ENCODE measurements at places on chromosomes 11 and 22. TPM values are rescaled to one million over a fixed set of nuclear protein-coding genes. Genes with fewer than 3 reads are reported as not detected.

TRIM44 gene
- 35.0 TPM for total RNA-seq

OR8A1 gene
- total RNA-seq: not detected

- DNase-seq: no peak
Observed at GRCh38 chr11:83172551-83172950, 15.6 kb downstream of the PCF11 start.

DNA sequence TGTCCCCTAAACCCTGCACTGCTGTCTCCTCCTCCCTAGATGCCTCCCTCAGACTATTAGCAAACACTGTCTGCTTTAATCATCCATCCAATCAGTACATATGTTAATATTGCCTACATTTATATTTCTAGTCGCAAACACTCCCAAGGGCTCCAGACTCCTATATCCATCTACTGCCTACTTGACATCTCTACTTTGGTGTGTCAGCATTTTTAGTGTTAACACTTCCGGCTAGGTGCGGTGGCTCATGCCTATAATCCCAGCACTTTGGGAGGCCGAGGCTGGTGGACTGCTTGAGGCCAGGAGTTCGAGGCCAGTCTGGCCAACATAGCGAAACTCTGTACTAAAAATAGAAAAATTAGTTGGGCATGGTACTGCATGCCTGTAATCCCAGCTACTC, 5.5 kb upstream of the THOC5 start:
- no peak for DNase-seq

DNA sequence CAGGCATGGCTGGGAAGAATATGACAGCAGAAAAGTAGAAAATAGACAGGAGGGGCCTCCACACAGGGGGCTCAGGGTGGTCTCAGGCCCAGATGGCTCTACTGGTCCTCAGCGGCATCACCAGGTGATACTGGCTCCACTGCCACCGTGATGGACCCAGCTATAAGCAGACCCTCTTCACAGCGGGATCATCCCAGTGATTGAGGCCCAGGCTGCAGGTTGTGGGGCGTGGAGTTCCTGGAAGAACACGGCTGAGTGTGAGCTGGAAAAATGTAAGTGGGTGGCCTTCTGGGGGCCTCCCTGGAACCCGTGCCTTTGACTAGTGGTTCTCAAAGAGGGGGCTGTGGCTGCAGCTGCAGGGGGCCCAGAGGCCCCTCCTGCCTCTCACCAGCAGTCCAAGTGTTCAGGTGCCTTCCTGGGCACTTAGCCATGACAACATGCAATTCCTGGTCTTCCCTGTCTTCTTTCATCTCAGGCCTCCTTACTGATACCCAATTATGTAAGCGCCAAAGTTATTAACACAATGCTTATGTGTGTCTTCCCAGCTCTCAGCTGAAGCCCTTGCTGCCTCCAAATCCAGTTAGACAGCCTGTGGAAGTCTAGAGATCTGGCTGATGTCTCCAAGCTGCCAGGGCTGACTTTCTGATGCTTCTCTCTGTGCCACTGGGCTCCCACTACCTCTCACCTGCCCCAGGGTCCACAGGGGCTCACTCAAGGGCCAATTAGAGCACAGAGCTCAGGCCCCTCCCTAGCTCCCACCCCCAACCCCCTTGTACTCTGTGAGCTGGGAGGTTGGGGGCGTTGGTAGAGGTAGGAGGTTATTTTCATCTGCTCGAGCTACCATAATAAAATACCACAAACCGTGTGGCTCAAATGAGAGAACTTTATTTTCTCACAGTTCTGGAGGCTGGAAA, 110.1 kb upstream of the LMO1 start:
- DNase-seq: no peak

DNA sequence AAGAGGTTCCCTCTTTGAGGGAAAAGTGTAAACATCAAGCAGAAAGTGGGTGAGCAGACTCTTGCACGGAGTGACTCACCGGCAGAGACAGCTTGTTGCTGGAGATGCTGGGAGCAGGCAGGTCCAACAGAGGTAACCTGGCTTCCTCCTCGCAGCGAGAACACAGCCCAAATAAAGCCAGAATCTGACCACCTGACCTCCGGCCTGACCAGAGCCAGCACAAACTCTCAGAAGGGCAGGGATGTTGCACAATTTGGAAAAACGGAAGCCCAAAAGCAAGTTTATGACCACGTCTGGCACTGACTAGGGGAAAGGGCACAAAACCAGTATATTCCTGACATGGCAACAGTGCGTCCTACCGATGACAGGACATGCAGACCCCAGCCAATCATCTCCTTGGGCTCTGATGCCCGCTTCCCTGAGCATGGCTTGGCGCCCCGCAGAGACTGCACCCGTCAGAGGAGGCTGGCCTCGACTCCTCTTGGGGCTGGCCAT, 5.4 kb downstream of the SMCO4 start:
- DNase-seq: no peak

- no peak for DNase-seq
Observed at GRCh38 chr22:29816128-29816527, 21.9 kb downstream of the ASCC2 start.

GRCh38 chr11:104728927-104729326, 169.3 kb downstream of the CASP12 start:
- DNase-seq: no peak

DNA sequence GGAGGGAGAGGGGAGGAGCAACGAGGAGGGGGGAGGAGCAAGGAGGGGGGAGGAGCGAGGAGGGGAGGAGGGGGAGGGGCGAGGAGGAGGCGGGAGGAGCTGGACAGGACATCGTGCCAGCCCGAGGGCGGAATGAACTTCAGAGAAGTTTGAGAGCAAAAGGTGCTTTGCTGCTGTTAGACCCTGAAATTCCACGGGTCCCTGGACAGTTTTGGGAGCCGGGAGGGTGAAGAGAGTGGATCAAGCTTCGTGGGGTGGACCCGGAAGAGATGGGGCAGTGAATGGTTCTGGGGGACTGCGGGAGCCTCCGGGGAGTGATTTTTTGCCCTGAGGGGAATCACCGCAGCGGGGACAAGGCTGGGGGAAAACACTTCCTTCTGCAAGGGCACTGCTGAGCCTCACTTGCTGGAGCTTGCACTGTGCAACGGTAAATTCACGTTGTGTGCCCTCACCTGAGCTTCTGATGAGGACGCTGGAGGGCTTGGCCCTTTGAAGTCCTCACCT, 10.7 kb upstream of the NLRP6 start:
- peak; percentile 78 for DNase-seq

EIF3L gene
- total RNA-seq: 776 TPM

MMP12 gene
- not detected for total RNA-seq

DNA sequence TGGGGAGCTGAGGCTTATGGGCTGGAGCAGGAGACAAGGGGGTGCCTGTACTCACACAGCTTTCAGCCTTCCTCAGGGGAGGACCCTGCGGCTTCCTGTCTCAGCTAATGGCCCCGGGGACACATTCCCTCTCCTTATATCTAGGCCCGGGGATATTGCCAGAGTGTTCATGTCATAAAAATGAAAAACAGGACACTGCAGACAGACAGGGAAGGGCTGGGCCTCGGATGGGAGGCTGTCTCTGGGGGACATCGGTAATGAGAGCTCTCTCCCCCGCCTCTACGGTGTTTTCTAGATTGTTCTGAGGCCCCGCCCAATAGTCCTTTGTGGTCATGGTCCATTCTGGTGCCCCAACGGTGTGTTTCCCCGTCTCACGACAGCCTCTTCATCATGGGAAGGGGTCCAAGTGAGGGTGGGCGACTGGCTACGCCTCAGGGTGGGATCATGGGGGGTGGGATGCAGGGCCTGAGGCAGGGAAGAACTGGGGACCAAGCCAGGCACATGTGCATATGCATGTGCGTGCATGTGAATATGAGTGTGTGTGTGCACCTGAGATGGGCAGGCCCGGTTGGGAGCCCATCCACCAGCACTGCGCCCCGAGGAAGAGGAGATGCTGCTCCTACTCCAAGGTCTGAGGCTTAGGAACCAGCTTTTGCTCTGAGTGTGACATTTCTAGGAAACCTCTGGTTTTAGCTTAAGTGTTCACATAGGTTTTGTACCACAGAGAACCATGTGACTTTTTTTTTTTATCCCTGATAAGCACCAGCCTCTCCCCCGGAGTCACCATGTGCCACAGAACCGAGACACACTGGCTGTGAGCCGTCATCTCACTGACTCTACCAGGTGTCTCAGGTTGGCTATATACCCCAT, 5.3 kb downstream of the ARVCF start:
- DNase-seq: no peak

DGCR6 gene
- total RNA-seq: 1.3 TPM

DNA sequence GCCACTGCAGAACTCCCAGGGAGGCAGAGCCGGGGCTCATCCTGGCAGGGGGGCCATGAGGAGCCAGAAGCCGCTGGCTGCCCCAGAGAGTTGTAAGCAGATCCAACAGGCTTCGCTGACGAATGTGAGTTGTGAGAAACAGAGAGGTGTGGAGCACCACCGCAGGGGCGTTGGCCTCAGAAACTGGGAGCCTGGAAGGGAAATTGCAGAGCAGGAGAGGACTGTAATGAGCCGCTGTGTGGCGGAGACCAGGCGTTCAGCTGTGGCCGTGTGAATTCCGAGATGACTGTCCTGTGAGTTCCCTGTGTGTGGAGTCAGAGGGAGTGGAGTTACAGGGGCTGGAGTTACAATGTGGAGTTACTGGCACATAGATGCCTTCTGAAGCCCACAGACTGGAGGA, 27.7 kb upstream of the ETS1 start:
- DNase-seq: no peak

DNA sequence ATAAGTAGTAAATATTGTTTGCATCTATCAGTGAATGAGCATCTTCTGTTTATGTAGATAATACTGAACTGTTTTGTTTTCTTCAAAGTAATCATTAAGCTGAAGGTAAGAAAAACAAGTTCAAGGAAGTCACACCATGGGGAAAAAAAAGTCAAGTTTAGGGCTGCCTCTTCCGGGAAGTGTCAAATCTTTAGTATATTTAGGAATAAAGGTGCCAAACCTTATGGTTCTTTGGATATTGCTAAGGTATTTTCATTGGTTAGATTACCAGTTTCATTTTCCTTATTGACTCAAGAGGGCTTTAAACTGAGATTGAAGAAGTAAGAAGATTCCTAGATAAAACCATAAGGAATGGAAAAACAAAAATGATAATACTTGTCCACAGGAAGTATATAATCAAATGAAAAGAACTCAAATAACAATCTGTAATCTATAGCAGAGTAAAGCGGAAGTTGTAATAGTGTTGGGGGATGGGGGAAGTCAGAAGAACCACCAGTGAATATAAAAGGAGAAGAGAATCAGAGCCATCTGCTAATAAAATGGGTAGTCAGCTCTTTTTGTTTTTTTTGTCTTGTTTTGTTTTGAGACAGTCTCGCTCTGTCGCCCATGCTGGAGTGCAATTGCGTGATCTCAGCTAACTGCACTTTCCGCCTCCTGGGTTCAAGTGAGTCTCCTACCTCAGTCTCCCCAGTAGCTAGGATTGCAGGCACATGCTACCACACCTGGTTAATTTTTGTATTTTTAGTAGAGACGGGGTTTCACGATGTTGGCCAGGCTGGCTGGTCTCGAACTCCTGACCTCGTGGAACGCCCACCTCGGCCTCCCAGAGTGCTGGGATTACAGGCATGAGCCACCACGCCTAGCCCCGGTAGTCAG, 2.3 kb downstream of the ATM start:
- peak; percentile 57 for DNase-seq

CTSD gene
- 30.1 TPM for total RNA-seq

GRCh38 chr11:67252831-67253239, 13.4 kb upstream of the GRK2 start:
- peak; percentile 44 for DNase-seq

GRCh38 chr11:111514216-111515031, at the start of gene HOATZ:
Gene HOATZ, plus strand, starts transcription at chr11:111514778. Its CDS starts 7 bp downstream, at chr11:111514785.
- no peak for DNase-seq

DNA sequence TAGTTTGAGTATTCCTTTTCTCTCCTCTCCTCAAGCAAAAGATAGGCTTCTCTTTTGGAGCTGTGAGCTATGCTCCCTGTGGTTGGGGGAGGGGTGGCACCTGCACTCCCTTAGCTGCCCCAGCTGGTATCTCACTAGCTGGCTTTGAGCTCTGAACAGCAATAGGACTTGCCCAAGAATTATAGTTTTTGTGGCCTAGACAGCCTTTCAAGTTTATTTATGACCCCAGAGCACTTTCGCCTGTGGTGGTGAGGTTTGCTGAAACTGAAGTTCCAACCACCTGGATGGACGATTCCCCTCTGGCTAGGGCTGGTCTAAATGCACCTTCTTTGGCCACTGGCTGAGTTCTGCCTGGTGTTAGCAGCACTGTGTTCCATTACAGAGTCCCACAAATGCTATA, 37.1 kb upstream of the SLC37A2 start:
- DNase-seq: no peak

GRCh38 chr22:42184852-42185251, 54.2 kb upstream of the CYP2D6 start:
- peak; percentile 56 for DNase-seq

MYBPC3 gene
- not detected for total RNA-seq

NCF4 gene
- 0.50 TPM for total RNA-seq

DNA sequence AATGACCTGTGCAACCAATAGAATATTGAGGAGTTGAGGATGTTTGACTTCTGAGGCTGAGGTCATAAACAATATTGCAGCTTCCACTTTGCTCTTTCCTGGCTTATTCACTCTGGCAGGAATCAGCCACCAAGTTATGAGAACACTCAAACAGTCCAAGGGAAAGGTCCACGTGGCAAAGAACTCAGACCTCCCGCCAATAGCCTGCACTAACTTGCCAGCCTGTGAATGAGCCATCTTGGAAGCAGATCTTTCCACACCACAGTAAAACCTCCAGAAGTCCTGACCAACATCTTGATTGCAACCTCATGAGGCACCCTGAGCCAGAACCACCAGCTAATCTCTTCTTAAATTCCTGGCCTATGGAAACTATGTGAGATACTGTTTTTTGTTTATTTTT, 22.7 kb upstream of the PICALM start:
- DNase-seq: no peak

DNA sequence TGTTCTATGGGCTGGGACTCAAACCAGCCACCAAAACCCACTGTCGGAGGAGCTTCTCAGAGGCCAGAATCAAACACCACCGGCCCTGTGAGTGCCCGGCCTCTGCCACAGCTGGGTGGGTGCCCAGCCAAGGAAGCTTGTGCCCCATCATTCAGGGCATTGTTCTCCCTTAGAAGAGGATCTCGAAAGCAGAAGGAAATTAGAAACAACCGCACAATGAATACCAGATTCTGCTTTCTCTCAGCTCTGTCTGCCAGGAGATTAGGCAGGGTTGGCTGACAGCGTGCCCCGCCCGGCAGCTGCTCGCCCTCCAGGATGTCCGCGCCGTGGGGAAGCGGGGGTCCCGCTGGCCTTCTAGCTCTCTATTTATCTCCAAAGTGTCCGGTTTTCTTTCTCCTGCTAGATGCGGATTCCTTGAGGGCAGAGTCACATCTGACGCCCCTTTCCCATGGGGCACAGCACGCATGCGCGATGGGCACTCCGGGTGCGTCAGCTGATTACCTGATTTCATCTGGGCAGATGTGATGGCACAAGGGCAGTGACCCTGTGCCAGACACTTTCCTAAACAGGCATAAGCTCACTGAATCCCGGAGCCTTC, 25.5 kb downstream of the SCGB1A1 start:
- DNase-seq: peak; percentile 73

GRCh38 chr11:2582351-2582945, 117.3 kb downstream of the KCNQ1OT1 start:
- DNase-seq: no peak

SLN gene
- total RNA-seq: not detected

DNA sequence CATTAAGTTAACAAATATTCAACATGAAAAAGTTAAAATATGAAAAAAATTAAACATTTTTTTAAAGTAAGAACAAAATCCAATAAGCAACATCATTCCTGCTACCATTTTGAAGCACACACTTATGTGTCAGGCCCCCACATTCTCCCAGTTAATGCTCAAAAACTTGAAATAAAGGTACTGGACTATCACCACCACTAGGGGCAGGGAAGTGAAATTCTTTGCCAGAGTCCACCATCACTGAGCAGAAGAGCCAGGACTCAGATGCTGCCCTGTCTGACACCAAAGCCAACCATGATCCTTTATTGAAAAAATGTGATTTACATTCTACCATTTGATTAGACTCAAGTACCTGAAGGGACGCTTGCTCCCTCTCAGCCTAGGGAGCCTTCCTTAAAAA, 39.1 kb downstream of the PITPNB start:
- DNase-seq: no peak

Data from activated naive CD4-positive, alpha-beta T cell treated with anti-CD3 and anti-CD28 coated beads for 36 hours (primary cell).